ENCODE measurements at places on chromosomes 13 and 19.

DNA sequence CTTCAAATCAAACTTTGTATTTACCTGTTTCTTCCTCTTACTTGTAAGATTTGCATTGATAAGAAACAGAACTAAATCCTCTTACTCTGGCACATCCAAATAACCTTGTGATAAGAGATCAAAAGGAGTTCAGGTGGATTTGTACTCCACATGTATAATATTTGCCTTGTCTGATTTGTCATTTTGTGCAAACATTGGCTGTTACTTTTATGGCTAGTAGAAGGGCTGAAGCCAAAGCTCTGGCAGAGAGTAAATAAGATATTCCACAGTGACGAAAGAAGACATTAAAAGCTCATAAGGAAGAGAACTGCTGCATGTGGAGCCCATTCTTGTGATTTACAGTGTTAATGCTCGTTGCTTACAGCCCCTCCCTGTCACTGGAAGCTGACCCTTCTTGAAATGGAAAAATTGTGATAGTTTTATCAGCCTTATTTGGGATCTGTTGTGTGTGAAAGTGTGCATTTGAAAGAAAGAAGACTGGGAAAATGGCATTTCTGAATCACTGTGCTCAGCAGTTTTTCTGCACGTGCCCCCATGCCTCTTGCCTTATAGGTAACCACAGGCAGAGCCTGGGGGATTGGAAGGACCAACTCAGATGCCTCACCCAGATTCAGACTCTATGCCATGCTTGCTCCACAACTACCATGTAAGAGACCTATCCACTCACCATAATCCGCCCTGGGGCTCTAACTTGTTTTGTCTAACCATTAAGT, 68.2 kb downstream of the OXGR1 start:
- DNase-seq: no peak

GRCh38 chr13:22789027-22789593, 391.7 kb upstream of the SGCG start:
- no peak for DNase-seq

- no peak for DNase-seq
Measured at GRCh38 chr13:36882829-36883390, 37.1 kb downstream of the SMAD9 start.

- DNase-seq: peak; percentile 88
Measured at GRCh38 chr19:53553865-53554791, 16.2 kb downstream of the ZNF331 start.

- no peak for DNase-seq
Measured at GRCh38 chr13:24161980-24162525, 1.5 kb downstream of the SPATA13 start.

- no peak for DNase-seq
Measured at GRCh38 chr13:98065468-98065867, 77.4 kb upstream of the FARP1 start.

Measured in effector memory CD8-positive, alpha-beta T cell (primary cell).